Sciatic nerve (tissue), 2 donors: ENCODE measurements at places on chromosomes 4 and X.

DNA sequence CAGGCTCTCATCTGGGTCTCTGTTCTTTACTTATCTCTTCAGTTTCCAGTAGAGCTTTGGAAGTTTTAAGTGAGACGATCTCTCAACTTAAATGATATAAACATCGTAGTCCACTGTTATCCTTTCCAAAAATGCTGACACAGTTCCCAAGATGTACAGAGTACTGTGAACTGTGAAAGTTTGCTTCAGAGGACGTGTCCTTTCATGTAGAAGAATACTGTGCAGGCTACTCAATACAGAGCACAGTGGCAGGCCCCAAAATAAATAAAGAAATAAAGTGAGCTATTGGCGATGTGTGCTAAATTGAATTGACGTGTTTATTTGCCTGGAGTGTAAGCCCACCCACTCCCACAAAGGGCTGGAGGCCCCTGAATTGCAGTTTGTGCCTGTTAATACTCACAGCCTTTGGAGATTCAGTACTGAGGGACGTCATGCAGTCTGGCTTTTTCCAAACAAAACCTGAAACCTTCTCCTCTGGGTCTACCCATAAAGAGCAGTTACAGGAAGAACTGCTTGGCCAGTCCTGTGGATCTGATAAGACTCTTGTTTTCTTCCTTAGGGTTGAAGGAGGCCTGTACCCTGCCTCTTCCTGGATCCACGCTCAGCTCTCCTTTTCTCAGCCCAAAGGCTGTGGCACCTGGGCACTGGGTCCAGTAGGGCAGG is 66.1 kb downstream of the SOWAHB start:
- DNase-seq, result no peak

- no peak for DNase-seq
These were observed 124.9 kb downstream of the STAG2 start for GRCh38 chrX:124086411-124086810.

GRCh38 chrX:149471397-149471796 is 33.7 kb downstream of the IDS start:
- DNase-seq, result no peak

DNA sequence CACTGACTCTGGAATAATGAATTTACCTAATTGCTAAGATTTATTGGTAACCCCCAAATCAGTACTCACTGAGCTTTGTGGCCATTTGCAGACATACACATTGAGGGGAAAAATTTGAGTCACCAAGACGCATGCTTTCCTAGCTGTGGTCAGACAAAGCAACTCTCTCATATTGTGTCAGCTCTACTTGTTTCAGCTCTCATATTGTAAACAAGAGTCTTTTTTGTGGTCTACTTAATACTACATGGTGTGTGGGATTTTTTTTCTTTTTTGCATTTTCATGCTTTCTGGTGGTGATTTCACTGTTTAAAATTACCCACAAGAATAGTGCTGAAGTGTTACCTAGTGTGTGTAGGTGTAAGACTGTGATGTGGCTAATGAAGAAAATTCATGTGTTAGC is 428.2 kb upstream of the GALNT7 start:
- DNase-seq, result no peak

DNA sequence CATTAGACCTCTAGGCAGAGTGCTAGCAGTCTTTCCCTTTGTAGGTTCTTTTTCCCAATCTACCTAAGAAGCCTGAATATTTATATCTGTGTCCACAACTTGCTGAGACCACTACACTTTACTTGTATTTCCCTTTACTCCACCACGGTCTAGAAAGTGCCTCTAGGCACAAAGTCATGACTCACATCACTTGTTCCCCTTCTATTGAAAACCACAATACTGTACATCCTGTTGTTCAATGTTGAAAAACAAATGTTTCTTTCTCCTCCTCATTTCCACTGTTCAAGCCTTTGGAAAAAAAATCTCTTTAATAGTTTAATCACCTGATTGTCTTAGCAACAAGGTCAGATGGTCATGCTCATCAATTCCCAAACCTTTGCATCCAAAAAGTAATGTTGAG is 326.7 kb downstream of the GUCY2F start:
- no peak for DNase-seq

DNA sequence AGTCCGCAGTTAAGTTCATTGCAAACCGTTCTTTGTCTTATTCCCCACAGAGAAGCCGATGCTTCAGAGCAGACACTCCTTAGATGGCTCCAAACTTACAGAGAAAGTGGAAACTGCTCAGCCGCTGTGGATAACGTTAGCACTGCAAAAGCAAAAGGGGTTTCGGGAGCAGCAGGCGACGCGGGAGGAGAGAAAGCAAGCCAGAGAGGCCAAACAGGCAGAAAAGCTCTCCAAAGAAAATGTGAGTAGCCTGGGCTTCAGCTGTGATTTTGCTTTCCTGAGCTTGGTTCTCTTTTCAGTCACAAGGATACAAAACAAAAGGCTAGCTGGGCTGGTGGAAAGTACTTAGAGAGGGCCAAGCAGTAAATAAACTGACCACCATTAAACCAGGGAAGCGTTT is 64.0 kb downstream of the AASDH start:
- DNase-seq, result no peak

- no peak for DNase-seq
These were observed 44.5 kb upstream of the IL1RAPL1 start for GRCh38 chrX:28542791-28543190.

DNA sequence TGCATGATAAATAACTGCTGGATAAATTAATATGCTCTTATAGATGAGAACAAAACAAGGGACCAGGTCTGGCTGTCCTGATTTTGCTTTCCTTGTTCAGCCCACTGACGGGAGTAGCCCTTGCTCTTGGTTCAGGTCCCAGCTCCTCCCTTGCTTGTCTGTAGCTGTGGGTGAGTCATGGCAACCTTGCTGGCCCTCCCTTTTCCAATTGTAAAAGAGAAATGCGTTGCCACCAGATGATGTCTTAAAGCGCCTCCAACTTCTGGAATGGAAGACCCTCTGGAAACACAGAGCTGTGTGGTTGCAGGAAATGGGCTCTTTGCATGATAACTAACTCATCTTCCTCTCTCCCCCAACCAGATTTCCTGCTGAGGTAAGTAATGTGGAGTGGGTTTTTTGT is 171.4 kb downstream of the AASDH start:
- DNase-seq, result no peak

DNA sequence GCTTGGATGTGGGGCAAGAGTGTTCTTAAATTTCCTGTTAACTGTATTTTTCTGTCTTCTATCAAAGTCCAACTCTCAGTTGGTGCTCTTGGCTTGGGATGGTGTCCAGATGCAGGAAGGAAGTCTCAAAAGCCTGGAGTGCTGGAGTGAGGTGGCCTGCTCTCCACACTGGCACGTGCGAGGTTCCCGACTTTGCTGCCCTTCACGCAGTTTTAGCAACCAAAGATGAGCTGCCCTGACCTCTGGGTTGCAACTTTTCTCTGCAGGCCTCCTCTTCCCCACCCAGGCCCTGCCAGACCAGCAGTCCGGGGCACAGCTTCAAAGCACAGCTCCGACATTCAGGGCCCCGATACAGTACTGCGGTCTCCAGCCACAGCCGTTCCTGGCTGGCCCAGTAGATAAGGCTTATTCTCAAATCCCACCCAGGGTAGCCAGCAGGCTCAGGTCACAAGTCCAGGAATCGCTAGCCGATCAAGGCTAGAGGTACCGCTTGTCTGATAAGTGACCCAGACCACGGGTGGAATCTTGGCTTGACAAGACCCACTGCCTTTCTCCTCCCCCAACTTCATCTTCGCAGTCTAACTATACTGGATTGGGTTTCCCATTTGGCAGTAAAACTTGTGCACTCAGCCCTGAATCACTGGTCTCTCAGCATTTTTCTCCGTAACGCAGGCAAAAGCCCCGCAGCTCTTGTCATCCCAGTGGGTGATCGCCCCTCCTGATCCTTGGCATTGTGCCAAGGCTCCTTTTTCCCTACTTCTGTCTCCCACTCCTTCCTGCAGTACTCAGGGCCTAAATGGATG is 21.8 kb upstream of the JADE1 start:
- DNase-seq, result no peak

DNA sequence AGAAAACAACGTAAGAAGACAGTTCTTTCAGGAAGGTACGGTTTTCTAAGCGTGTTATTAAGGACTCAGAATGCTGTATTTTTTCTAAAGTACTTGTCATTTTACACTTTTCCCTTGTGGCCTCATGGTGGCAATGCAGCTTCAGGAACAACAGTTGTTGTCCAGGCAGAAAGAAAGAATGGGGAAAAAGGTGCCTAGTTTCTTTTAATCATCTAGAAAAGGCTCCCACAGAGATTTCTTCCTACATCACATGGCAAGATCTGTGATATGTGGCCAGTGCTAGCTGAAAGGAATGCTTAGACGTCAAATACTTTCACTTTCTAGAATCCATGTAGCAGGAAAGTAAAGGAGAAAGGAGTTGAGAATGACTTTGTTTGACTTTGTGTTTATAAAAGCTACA is 49.0 kb upstream of the TRAM1L1 start:
- no peak for DNase-seq

GRCh38 chr4:188145601-188146000 is 6.4 kb downstream of the TRIML1 start:
- no peak for DNase-seq

- no peak for DNase-seq
These were observed 566.7 kb downstream of the DMD start for GRCh38 chrX:32644476-32645245.

DNA sequence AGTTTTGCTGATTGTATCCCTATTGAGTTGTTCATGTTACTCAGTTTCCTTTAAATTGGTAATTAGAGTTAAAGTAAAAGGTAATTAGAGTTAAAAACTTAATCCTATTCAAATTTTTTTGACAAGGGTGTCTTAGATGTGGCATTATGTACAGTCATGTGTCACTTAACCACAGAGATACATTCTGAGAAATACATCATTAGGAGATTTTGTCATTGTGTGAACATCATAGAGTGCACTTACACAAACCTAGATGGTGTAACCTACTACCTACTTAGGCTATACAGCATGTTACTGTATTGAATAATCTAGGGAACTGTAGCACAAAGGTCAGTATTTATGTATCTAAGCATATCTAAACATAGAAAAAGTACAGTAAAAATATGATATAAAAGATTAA is 39.2 kb downstream of the BEX3 start:
- DNase-seq, result no peak

DNA sequence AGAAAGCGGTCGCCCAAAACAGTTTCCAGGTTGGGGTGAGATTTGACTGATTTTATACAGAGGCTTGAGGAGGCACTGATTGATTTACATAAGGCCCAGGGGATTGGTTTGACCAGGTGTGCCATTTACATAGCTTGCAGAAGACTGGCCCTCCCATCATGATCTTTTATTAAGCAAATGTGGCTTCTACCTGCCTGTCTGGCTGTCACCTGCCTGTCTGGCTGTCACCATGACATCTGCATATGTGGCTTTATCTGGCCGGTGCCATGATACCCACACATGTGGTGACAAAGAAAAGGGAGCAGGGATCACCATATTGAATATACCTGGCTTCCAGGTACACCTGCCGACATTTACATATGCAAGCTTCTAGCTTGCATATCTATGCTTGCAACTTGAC is 17.0 kb upstream of the CDS1 start:
- no peak for DNase-seq

GRCh38 chr4:158214856-158215255 is 4.6 kb downstream of the TMEM144 start:
- no peak for DNase-seq

DNA sequence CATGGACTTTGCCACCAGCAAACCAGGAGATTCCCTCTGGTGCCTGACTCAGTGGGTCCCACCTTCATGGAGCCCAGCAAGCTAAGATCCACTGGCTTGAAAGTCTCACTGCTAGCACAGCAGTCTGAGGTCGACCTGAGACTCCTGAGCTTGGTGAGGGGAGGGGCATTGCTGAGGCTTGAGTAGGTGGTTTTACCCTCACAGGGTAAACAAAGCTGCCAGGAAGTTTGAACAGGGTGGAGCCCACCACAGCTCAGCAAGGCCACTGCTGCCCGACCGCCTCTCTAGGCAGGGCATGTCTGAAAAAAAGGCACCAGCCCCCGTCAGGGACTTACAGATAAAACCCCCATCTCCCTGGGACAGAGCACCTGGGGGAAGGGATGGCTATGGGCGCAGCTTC is 28.1 kb downstream of the FAM9A start:
- no peak for DNase-seq

GRCh38 chr4:32135642-32136041 is 1415.5 kb downstream of the PCDH7 start:
- no peak for DNase-seq

DNA sequence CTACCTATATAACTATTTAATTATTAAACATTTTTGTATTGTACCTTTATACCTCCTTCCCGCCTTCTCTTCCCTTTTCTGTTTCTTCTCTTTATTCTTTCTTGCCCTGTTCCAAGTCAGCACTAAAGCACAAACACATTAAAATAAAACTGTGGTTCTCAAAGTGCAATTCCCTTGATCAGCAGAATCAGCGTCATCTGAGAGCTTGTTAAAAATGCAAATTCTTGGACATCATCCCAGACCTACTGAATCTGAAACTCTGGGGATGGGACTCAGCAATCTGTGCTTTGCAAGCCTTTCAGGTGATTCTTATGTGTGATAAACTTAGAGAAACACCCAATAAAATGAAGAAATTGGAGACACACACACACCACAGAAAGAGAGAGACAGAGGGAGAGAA is 178.4 kb upstream of the BMP3 start:
- DNase-seq, result no peak

GRCh38 chr4:15587649-15588048 is 67.5 kb downstream of the FBXL5 start:
- no peak for DNase-seq

DNA sequence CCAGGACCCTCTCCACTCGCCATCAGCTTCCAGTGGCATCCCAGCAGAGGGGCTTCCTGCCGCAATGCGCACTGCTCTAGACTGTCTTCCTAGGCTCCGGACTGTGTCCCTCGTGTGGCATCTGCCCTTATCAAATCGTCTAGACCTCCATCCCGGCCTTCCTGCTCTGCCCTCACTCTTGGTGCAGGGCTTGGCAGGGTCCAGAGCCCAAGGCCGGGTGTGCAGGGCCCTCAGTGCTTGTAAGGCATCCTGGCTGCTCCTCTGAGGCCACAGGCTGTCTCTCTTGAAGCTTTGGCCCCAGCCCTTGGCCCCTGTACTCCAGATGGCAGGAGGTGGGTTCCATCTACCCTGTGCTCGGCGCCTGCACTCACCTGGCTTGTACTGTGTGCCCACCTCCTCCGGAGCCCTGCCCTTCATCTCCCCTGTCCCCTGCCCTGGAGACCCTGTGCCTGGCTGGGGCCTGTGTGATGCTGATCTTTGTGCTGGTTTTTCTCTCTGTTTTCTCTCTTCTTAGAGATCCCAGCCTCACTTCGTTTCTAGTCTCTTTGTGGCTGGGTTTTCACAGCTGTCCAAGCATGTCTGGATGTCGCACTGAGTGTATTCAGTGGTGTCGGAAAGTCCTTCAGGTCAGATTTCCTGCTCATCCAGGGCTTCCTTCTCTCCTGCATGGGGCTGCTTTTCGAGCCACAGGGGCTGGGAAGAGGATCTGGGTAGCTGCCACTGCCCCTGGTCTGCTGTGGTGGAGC is 3.7 kb upstream of the TREX2 start:
- DNase-seq, result no peak

DNA sequence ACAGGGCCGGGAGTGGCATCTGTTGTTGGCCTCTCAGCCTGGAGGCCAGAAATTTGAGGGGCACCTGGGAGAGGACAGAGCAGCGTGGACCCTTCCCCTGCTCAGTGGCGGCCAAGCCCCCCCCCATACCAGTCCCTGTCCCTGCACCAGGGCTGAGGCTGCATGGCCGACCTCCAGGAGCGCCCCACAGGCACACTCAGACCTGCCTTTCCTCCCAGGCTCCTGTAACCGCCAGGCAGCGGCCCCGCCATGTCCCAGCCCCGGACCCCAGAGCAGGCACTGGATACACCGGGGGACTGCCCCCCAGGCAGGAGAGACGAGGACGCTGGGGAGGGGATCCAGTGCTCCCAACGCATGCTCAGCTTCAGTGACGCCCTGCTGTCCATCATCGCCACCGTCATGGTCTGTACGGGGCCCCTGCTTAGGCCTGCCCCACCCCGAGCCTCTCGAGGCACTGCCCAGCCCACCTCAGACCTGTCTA is 15.3 kb downstream of the TMEM175 start:
- peak; percentile 48 for DNase-seq
